ENCODE measurements at places on chromosomes 2 and 18. TPM values are rescaled to one million over a fixed set of nuclear protein-coding genes. Genes with fewer than 3 reads are reported as not detected.

DNA sequence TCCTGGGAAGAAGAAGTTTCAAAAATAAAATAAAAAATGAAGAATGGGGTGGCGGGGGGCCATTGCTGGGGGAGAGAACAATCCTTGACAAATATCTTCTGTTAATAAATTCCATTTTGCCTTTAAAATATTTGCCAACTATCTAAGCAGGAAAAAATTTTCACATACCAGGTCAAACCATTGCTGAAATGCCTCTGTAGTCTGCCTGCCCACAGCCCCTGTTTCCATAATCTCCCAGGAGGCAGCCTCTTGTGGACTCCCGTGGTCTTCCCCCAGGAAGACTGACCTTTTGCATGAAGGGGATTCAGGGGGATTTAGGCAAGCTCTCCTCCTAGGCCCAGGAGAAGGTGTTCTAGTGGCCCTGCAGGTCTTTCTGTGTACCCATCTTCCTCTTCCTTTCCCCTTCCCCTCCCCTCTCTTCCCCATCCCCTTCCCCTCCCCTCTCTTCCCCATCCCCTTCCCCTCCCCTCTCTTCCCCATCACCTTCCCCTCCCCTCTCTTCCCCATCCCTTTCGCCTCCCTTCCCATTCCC is 61.0 kb downstream of the RPL37A start:
- no peak for DNase-seq
- no peaks in the 10 kb centered on the region for H3K36me3 ChIP-seq

The ST6GAL2 gene
- total RNA-seq, result not detected

The SALL3 gene
- 0.10 TPM for total RNA-seq

The DNER gene
- total RNA-seq, result not detected

The FLACC1 gene
- 0.29 TPM for total RNA-seq

The PRSS56 gene
- not detected for total RNA-seq

- no peak for DNase-seq
- no peak overlapping the region for H3K27ac ChIP-seq
- peaks cover 41% of the 10 kb centered on the region for H3K27me3 ChIP-seq
- H3K4me3 ChIP-seq, result peak overlapping the region; percentile 69
These were observed 107.4 kb upstream of the KCTD1 start for GRCh38 chr18:26655525-26656430.

The SFTPB gene
- 4.9 TPM for total RNA-seq

GRCh38 chr2:128782411-128783192 is 463.9 kb upstream of the HS6ST1 start:
- no peaks in the 10 kb centered on the region for H3K27me3 ChIP-seq
- H3K27ac ChIP-seq, result no peak overlapping the region
- no peak overlapping the region for H3K4me3 ChIP-seq
- H3K36me3 ChIP-seq, result no peaks in the 10 kb centered on the region

DNA sequence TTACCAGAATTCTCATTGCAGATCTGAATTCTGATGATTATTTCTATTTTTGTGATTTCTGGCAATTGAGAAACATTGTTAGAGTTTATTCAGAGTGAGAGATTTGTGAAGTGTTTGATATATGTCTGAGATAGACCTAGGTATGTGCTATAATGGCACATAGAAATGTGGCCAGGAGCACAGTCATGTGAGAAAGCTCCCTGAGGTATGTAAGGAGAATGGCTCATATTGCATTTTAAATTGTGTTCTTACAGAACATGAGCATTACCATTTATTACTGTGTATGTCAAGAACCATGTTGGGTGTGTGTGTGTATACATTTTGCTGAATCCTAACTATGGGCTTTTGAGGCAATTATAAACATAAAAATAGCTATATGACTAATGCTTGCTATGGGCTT is 101.2 kb downstream of the RAPGEF4 start:
- no peaks in the 10 kb centered on the region for H3K36me3 ChIP-seq
- no peak overlapping the region for H3K27ac ChIP-seq
- H3K4me1 ChIP-seq, result no peaks in the 10 kb centered on the region
- no peaks in the 10 kb centered on the region for H3K27me3 ChIP-seq
- no peak overlapping the region for H3K4me3 ChIP-seq

DNA sequence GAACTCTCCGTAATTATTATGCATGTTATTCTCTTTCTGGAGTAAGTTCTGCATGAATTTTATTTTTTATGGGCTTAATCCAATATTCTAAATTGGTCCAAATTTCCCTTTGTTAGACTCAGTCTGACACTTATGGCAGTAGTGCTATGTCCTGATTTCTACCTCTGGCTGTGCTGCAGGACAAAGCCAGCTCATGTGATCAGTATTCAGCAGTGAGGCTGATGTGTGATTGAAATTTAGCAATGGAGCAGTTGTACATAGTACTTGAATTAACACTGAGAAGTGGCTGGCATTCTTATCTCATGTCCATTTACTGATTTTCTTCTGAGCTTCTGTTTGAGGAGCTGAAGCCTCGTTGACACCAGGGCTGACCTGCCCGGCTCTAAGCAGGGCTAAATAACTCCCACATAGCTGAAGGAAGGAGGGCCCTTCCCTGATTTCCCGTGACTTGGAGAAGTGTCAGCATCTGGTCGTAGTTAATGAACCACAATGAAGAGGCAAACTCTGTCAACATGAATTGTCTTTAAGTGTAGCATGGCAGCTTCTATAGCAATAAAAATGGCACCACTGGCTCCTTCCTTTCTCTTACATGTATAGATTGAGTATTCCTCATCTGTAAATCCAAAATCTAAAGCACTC is 159.0 kb upstream of the RASGRP3 start:
- H3K4me1 ChIP-seq, result peaks cover 5% of the 10 kb centered on the region
- 0 out of 2 replicates have a peak, but pooled peaks cover 2% of the 10 kb centered on the region for H3K27me3 ChIP-seq
- no peaks in the 10 kb centered on the region for H3K36me3 ChIP-seq
- H3K4me3 ChIP-seq, result no peak overlapping the region
- no peak overlapping the region for H3K27ac ChIP-seq

The TGFBRAP1 gene
- total RNA-seq, result 37.4 TPM

- no peaks in the 10 kb centered on the region for H3K27me3 ChIP-seq
- H3K4me1 ChIP-seq, result no peaks in the 10 kb centered on the region
- DNase-seq, result no peak
- no peaks in the 10 kb centered on the region for H3K36me3 ChIP-seq
- no peak overlapping the region for H3K4me3 ChIP-seq
These were observed 159.9 kb downstream of the PDE1A start for GRCh38 chr2:182266909-182267308.

- no peaks in the 10 kb centered on the region for H3K36me3 ChIP-seq
- H3K27ac ChIP-seq, result no peak overlapping the region
- H3K4me3 ChIP-seq, result no peak overlapping the region
- DNase-seq, result no peak
- H3K27me3 ChIP-seq, result no peaks in the 10 kb centered on the region
- H3K4me1 ChIP-seq, result no peaks in the 10 kb centered on the region
These were observed 240.9 kb downstream of the AGAP1 start for GRCh38 chr2:235734688-235735231.

DNA sequence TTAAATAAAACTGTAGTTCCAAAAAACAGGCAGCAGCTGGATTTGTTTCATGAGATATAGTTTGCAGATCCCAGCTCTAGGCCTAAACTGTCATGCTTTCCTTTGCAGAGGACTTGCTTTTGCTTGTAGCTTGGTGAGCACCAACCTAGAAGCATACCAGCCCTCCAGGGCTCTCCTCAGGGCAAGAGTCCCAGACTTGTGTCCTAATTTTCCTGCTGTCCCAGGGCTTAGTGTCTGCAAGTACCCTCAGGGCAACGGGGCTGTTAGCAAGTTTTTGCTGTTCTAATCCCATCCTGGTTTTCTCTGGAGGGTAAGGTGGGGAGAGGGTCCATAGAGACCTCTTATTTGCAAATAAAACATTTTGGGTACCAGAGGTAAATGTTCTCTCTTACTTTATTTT is 59.5 kb downstream of the TMEM17 start:
- H3K36me3 ChIP-seq, result no peaks in the 10 kb centered on the region
- H3K27me3 ChIP-seq, result no peaks in the 10 kb centered on the region
- no peaks in the 10 kb centered on the region for H3K4me1 ChIP-seq
- no peak for DNase-seq
- no peak overlapping the region for H3K4me3 ChIP-seq

The ELOA2 gene
- not detected for total RNA-seq

The SDC1 gene
- 33.1 TPM for total RNA-seq

- H3K27ac ChIP-seq, result no peak overlapping the region
- H3K27me3 ChIP-seq, result no peaks in the 10 kb centered on the region
- H3K4me1 ChIP-seq, result no peaks in the 10 kb centered on the region
These were observed 72.3 kb downstream of the ALMS1 start for GRCh38 chr2:73457982-73458381.

DNA sequence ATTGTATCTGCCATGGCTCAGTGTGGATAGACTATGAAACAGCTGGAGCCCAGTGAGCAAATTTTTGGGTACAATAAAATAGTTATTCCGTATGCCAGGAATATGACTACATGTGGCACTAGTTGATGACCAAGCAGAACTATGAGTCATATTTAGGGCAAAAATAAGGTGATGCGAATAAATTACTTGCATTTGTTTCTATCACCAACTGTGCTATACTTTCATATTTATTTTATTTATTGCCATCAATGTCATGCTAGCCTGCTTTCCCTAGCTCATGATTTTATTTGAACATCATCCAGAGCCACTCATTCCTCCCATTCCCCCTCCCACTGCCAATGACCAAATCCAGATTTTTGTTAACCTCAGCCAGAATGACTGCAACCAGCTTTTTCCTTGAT is 13.3 kb upstream of the FAP start:
- no peak for DNase-seq
- H3K4me3 ChIP-seq, result no peak overlapping the region
- H3K4me1 ChIP-seq, result peaks cover 5% of the 10 kb centered on the region
- no peaks in the 10 kb centered on the region for H3K36me3 ChIP-seq

The CHRNA1 gene
- total RNA-seq, result not detected

- H3K36me3 ChIP-seq, result no peaks in the 10 kb centered on the region
- no peaks in the 10 kb centered on the region for H3K27me3 ChIP-seq
- H3K27ac ChIP-seq, result no peak overlapping the region
- no peak for DNase-seq
- peaks cover 21% of the 10 kb centered on the region for H3K4me1 ChIP-seq
- H3K4me3 ChIP-seq, result no peak overlapping the region
These were observed 33.9 kb downstream of the INO80C start for GRCh38 chr18:35463827-35464226.

- no peak overlapping the region for H3K27ac ChIP-seq
- DNase-seq, result no peak
- H3K4me1 ChIP-seq, result peaks cover 14% of the 10 kb centered on the region
- H3K27me3 ChIP-seq, result no peaks in the 10 kb centered on the region
These were observed 27.8 kb upstream of the MAP4K3 start for GRCh38 chr2:39464864-39465263.

DNA sequence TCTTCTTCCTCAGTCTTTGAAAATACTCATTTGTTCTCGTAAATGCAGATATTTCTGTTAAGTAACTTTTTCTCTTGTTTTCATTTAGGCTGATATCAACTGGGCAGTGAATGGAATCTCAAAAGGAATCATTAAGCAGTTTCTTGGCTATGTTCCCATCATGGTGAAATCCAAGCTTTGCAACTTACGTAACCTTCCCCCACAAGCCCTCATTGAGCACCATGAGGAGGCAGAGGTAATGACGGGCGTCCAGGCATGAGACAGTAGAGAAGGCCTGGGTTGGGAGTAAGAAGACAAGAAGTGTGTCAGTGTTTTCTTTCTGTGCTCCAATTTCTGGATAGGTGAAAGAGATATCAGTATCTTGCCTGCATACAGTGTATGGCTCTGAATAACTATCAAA is 5.1 kb downstream of the POLR1B start:
- H3K27ac ChIP-seq, result no peak overlapping the region
- H3K36me3 ChIP-seq, result peaks cover 7% of the 10 kb centered on the region
- no peaks in the 10 kb centered on the region for H3K27me3 ChIP-seq
- no peak for DNase-seq
- H3K4me3 ChIP-seq, result no peak overlapping the region
- no peaks in the 10 kb centered on the region for H3K4me1 ChIP-seq

DNA sequence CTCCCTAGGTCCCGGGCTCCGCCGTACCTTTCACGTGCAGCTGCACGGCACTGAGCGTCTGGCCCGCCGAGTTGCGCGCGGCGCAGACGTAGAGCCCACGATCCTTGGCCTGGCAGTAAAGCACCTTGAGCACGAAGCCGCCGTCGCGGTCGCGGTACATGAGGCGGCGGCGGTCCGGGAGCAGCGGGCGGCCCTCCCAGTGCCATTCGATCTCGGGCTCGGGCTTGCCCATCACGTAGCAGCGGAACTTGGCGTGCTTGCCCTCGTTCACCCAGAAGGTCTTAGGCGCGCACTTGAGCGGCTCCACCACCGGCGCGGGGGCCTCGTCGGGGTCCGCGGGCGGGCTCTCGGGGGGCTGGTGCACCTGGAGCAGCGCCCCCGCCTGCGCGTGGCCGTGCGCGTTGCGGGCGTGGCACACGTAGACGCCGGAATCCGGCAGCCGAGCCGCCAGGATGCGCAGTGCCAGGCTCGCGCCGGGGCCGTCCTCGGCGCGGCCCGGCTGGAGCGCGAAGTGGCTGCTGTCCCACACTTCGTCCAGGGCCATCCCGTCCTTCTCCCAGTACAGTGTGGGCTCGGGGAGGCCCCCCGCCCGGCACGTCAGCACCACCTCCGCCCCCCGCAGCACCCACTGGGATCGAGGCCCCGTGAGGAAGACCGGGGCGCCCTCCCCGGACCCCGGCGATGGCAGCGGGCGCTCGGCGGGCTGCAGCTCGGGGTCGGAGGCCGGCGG is 980 bp downstream of the OBSL1 start:
- H3K4me1 ChIP-seq, result no peaks in the 10 kb centered on the region
- no peaks in the 10 kb centered on the region for H3K36me3 ChIP-seq
- DNase-seq, result no peak
- H3K27ac ChIP-seq, result no peak overlapping the region

The GYPC gene
- total RNA-seq, result 85.2 TPM

DNA sequence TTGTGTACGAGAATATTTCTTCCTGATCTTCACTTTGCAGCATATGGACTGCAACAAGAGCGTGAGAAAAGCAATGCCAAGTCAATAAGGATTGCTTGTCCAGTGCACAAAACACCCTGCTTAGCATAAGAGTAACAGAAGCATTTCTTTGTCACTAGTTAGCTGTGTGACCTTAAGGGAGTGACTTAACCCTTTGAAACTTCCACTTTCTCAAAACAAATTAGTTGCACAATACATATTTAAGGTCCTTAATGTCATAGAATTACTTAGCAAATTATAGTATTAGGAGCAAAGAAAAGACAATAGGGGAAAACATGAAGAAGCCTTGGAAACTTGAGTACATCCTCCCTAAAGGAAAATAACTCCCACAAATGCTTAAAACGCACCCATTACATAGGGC is 230.1 kb downstream of the RNF152 start:
- no peak overlapping the region for H3K4me3 ChIP-seq
- no peak for DNase-seq
- no peak overlapping the region for H3K27ac ChIP-seq
- no peaks in the 10 kb centered on the region for H3K27me3 ChIP-seq
- H3K4me1 ChIP-seq, result no peaks in the 10 kb centered on the region

Data from GM12878 (cell line).